ENCODE measurements at places on chromosomes 1 and 21. TPM values are rescaled to one million over a fixed set of nuclear protein-coding genes. Genes with fewer than 3 reads are reported as not detected.

- no peak for DNase-seq
These were observed 27.2 kb upstream of the TADA1 start for GRCh38 chr1:166903232-166903631.

DNA sequence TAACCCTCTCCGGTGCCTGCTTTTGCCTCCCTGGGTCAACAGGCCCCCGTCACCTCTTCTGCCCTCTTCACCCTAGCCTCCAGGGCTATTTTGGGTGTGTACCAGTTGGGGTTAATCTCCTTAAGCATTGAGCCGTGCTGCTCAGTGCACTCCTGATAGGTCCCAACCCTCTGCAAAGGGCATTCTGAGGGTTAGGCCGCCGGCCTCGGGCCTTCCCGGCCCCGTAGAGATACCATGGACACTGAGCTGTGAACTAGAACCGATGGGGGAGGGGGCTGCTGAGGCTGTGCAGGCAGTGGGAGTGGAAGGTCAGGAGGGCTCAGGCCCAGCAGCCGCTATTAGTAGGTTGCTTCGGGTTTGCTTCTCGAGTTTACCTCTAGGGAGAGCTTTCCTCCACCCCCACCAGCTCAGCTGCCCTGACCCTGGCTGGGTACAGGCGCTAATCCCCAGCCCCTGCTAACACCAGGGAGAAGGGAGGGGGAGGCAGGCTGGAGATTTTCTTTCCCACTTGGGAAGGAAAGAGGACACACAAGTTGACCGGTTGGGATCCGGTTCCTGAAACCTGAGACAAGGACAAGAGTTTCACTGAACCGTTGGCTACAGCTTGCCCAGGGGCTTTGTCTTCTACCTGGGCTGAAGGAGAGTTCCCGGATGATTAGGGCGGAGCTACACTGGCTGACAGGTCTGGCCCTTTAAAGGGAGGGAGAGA lies 4.8 kb downstream of the LMOD1 start:
- DNase-seq = peak; percentile 92

- DNase-seq = no peak
These were observed 518 bp upstream of the SHE start for GRCh38 chr1:154502744-154503115.

GRCh38 chr1:112092656-112093371 lies 103.3 kb upstream of the KCND3 start:
- no peak for DNase-seq

DNA sequence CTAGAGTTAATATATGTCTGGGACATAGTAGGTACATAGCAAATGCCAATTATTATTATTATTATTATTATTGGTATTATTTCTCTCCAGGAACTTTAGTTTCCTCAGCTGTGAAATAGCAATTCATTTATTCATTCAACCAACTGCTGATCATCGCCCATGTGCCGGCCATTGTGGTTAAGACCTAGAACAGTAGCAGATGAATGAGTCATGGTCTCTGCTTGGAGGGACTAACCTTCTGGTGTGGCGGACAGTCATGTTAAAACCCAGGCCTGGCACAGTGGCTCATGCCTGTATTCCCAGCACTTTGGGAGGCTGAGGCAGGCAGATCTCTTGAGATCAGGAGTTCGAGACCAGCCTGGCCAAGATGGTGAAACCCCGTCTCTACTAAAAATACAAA lies 23.8 kb upstream of the LDLRAP1 start:
- peak; percentile 51 for DNase-seq

DNA sequence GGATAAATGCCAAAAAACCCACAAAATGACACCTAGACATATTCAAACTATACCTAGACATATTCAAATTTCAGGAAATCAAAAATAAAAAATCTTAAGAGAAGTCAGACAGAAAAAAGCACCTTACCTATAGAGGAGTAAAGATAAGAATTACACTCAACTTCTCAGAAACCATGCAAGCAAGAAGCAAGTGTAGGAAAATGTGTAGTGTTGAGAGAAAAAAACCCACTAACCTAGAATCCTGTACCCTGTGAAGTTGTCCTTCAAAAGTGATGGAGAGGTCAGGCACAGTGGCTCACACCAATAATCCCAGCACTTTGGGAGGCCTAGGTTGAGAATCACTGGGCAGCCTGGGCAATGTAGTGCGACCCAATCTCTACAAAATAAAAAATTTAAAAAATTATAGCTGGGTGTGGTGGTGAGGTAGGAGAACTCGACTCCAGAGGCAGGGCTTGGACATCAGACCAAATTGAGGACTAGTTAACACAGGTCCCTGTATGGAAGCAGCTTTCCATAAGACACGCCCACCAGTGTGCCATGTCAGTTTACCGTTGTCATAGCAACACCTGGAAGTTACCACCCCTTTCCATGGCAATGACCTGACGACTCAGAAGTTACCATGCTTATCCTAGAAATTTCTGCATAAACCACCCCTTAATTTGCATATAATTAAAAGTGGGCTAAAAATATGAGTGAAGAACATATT lies 20.7 kb downstream of the PDIK1L start:
- no peak for DNase-seq

DNA sequence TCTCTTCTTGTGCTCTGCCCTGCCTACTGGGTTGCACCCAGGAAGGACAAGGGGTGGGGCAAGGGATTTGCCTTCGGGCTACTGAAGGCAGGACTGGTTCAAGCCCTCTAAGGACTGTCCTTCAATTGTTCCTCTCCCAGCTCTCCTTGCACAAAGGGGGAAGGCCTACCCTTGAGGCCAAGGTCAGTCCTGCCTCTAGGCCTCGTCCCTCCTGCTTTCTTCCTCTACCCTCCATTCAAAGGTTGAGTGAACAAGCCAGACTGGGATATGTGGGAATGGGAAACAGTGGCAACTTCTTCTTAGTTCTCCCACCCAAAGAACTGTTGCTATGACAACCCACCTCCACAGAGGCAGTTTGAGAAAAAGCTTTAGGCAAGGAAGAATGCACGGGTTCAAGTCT lies 2.7 kb downstream of the LURAP1 start:
- DNase-seq = no peak

- DNase-seq = no peak
These were observed 23.1 kb downstream of the UBE2G2 start for GRCh38 chr21:44778499-44778911.

DNA sequence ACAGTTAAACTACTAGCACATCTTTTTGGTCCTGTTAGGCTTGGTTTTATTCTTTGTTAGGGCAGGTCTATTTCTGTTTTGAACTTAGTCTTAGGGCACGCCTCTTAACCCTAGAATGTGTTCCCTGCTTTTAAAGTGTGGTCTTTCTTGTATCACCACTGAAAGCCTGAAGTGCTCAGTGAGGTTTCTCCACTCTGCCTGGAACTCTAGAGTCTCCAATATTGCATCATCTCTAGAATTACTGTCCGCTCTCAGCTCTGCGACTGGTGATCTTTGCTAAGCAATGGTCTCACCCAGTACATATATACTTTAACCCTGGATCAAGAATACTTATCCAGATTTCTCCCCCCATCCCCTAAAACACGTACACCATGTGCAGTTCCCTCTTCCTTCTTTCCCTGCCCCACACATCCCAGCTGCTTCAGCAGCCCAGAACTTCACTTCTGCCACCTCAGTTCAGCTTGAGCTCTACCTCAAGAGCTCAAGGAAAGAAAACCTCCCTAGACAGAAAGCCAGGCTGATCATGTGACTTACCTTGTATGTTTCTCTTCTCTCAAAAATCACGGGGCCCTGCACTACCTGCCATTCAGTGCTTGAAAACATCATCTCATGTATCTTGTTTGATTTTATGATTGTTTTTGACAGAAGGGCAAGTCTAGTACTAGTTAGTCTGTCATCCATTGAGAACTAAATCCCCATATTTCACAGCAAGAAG lies 59.9 kb downstream of the TENT5C start:
- DNase-seq = no peak

GRCh38 chr1:3368711-3369445 lies 85.6 kb upstream of the ARHGEF16 start:
- no peak for DNase-seq

Gene CNKSR1
- total RNA-seq = 9.7 TPM

- no peak for DNase-seq
These were observed 139.0 kb downstream of the CAMTA1 start for GRCh38 chr1:6923955-6924881.

DNA sequence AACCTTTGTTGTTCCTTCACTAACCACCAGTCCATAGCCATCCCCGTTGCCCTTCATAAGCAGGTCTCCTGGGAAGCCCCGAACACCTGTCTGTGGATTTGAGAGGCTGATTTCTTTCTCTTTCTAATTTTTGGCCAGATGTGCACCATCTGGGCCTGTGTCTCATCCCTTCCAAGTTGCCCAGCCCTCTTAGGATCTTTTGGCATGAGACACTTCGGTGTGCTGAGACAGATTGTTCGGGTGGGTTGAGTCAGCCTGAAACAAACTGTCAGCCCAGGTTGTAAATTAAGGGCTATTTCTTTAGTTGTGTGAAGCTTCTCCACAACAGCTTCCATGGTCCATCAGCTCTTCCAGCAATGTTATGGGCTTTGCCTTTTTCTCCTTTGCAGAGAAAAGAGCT lies 1.4 kb upstream of the DNAJC11 start:
- no peak for DNase-seq

Gene CFAP141
- total RNA-seq = not detected

Gene P3H1
- total RNA-seq = 56.6 TPM

Gene MMP23B
- 30.0 TPM for total RNA-seq

Gene SPRTN
- 15.2 TPM for total RNA-seq
